Fibroblast of the aortic adventitia (primary cell): ENCODE measurements at places on chromosomes 4 and X.

- DNase-seq = no peak
Measured at GRCh38 chr4:181523973-181524372, 719.2 kb upstream of the TENM3 start.

GRCh38 chr4:36006226-36006625, 238.1 kb downstream of the ARAP2 start:
- DNase-seq = no peak

GRCh38 chr4:97016186-97016907, 1126.9 kb downstream of the STPG2 start:
- no peak for DNase-seq

- DNase-seq = no peak
Measured at GRCh38 chrX:120145295-120145925, 13.0 kb upstream of the RHOXF2 start.
